ENCODE measurements at places on chromosomes 7 and 10.

DNA sequence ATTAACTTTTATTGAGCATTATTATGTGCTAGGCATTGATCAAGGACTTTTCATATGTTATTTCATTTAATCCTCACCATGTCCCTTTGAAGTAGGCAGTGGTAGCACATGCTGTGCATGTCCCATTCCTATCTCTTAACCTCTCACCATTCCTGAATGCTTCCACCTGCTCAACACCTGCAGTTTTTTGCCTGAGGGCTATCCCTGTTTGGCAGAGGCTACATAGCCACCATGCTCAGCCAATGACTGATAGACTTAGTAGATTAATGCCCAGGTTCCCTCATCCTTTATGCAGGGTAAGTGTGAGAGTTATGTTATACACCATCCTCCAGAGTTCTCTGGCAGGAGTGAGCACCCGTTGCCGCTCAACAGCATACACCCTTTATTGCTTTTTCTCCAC lies 387.8 kb downstream of the BBS9 start:
- no peak for DNase-seq

- peak; percentile 87 for DNase-seq
These were observed 40.9 kb downstream of the NSUN6 start for GRCh38 chr10:18610517-18610916.

DNA sequence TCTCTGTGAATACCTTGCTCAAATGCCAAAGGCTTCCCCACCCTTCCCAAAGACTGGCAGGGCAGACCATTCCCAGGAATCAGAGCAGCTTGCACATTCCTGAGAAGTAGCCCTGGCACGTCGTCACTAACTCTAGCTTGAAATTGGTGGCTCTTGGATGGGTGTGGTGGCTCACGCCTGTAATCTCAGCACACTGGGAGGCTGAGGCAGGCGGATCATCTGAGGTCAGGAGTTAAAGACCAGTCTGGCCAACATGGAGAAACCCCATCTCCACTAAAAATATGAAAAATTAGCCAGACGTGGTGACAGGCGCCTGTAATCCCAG lies 108.2 kb upstream of the MPP7 start:
- no peak for DNase-seq

- DNase-seq: no peak
These were observed 108.2 kb downstream of the SKIDA1 start for GRCh38 chr10:21417172-21417712.

DNA sequence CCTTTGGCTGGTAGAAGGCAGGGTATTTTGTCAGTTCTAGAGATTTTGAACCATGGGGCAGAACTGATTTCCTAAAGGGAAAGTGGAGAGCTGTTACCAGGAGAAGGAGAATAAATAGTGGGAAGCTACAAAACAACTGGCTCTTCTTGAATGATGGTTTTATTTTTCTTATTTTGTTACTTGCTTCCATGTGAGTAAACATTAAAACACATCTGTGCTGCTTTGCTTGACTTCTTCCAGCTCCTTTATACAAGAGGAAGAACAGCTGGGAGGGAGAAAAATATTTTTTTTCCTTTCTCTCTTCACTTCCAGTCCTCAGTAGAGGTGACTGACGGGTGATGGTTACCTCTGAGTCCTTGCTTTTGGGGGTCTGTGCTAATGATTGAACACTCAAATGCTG lies 30.0 kb upstream of the SYPL1 start:
- no peak for DNase-seq

DNA sequence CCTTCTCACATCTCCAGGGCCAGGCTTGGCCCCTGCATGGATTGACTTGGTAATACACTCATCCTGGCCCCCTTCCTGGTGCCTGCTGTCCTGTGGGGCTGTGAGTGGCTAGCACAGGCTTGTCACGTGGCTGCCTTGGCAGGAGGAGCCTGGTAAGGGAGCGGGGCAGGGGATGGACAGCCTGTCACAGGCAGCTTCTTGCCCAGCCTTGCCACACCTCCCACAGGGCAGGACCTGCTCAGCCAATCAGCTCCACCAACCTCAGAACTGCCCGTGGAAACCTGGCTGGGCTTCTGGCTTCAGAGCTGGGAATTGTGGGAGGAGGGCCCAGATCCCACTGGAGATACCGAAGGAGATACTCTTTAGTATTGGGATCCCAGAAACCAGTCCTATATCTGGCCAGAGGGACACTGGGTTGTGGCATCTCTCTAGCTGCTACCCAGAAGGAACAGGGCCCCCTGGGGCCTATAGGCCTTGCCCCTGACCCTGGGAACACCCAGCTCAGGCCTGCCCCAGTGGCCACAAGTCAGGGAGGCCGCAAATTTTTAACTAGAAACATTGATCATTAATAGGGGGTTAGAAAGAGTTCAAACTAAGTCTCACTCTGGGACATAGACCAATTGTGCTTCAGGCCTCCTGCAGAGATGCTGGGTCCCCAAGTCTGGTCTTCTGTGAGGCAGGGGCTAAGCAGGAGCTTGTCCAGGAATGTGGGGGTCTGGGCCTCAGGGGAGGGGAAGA lies at the start of gene HOGA1:
TSS of gene HOGA1 (plus strand) at position 330 of the 738 bp plus-strand sequence. CDS start at position 645, 315 bp downstream.
- DNase-seq: peak; percentile 63

- no peak for DNase-seq
These were observed 744.7 kb downstream of the KCNMA1 start for GRCh38 chr10:76892766-76893479.
